Stimulated activated CD8-positive, alpha-beta memory T cell treated with anti-CD3 and anti-CD28 coated beads, Interleukin-2, amount 100 ng/mL, for 1 hour (primary cell): ENCODE measurements at places on chromosomes 16 and 17.

DNA sequence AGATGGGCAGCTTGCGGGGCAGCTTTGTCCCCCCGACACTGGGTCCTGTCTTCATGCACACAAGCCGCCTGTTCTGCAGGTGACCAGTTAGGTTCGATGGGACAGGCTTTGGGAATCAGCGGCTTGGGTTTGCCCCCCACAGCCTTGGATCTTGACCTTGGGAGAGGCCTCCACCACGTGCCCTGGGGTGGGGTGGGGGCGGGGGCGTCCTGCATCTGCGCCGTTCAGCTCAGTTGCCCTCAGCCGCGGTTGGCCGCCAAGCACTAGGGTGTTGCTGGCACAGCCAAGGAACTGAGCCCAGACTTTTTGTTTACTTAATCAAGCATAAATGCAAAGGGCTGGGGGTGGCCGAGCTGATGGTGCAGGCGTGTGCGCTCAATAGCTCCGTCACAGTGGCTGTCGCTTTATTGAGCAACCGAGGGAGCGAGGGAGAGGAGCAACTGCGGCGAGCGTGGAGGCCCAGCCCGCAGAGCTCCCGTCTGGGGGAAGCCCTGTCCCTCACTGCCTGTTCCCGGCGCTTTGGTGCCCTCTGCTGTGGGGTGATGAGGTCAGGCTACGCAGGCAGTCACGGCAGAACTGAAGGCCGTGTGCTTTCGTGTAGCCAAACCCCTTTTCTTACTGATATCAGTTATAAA, 33.9 kb downstream of the JPH3 start:
- peak; percentile 67 for DNase-seq

DNA sequence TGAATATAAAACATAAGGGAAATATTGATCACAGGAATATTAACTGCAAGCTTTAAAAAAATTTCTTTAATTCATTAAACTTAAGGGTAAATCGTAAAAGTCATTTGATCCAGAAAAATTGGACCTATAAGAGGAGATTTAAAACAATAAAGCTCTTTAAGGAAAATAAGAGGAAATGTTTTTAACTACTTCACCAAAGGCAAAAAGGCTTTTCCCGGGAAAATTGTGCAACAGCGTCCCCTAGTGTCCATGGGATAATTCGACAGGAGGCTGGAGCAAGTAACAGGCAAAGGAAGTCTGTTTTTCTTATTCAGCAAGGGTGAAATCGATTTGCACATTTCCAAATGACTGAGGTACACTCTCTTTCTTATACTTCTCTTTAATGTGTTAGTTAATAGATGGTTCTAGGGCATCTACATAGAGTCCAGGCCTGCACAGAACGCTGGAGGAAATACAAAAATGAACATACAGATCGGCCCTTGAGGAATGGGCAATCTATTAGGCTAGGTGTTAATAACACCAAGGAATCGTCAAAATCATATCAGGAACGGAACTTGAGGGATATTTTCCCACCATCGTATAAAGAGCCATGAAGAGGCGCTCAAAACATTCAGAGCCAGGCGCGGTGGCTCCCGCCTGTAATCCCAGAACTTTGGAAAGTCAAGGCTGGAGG, 61.4 kb downstream of the ZNF18 start:
- DNase-seq = no peak

DNA sequence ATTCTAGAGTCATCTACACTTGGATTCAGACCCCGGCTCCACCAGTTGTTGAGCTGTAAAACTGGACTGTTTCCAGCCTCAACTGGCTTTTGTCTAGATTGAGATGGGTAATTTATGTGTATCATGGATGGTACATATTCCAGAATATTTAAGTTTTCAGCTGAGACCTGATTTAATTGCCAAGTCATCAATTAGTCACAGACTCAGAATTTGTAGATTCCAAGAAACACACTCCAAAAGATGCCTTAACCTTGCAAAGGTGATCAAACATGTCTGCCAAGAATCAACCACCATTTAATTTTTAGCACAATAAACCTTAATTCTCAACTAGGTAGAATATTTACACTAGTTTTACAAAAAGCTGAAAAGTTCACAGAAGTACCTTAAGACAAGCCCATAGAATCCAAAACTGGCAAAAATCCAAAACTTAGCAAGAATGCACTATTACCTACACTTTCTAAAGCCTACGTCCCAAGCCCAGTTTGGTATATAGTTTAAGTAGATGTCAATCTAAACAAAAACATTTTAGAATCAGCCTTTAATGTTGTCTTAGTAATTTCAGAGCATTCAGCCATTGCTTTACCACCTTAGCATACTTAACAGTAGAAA, 17.7 kb downstream of the SIAH1 start:
- DNase-seq = no peak

DNA sequence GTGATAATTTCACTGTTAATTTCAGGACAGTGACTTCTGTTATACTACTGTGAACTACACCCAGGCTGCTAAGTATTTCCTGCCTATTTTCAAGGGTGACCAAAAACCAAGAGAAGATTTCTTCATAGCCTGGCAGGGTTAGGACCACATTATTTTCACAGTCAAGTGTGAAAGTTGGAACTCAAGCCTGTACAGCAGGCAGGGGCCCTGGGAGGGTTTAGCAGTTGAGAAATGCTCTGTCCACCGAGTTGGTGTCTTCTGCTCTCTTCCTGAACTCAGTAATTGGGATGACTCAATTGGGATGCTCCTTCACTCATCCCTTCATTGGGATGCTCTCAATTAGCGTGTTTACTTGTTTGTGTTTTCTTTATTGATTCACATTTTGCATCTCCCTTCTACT, 347.3 kb upstream of the CDH11 start:
- DNase-seq = no peak

DNA sequence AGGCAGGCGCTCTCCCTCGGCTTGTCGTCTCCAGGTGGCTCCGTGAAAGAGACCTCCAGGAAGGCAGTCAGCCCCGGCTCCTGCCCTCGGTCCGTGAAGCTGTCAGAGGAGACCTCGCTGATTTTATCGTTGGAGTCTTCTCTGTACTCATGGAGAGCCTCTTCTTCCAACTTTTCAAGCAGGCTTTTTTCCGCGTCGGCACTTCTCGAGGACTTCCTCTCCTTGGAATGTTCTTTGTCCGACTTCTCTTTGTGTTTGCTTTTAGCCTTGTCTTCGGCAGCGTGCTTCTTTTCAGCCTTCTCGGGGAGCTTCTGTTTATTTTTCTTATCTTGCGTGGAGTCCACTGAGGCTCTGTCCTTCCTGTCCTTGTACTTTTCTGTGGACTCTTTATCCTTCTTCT, 65.0 kb downstream of the ZNF778 start:
- DNase-seq = no peak

GRCh38 chr17:80294210-80294609, 33.6 kb downstream of the RNF213 start:
- no peak for DNase-seq

DNA sequence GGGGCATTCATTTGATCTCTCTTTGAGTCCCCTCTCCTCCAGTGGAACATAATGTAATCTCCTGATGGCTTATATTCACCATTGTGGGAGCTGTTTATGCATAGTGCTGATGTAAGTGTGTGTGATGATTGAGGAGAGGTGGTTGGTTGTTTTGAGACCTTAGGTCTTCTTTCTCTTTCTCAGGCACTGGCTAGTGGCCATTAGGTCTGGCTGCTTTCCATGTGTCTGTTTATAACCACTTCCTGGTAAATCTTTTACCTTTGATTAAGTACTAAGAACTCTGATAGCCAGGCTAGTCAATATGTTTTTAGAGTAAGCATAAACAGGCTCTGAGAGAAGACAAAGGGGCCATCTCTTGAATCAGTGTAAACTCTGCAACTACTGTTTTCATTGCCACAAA, 27.9 kb downstream of the VAT1L start:
- DNase-seq = no peak

DNA sequence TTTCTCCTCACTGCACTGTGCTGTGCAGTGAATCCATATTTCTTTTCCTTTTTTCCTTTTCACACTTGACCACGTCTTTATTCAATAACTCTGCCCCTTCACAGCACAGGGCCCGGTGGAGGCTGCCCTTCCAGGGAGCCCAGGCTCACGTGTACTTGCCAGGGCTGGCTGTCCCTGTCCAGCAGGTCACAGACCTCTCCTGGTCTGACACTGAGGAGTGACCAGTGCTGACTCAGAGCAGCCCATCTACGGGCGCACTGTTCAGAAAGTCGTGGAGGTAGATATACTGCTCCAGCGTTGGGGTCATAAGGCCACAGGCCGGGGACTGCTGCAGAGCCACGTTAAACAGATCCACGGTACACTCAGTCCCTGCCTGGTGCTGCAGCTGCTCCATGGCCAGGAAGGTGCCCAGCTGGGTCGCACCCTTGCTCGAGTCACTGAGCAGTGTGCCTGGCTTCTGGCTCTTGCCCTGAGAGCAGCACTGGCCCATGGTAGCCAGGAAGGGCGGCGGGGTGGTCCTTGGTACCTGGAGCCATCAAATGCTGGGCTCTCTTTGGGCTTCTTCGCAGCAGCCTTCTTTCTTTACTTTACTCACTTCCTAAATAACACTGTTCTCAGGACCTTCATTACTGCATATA, 531.7 kb downstream of the CDH13 start:
- DNase-seq = no peak

- no peak for DNase-seq
These were observed 317.1 kb downstream of the PHKB start for GRCh38 chr16:47778106-47778801.

DNA sequence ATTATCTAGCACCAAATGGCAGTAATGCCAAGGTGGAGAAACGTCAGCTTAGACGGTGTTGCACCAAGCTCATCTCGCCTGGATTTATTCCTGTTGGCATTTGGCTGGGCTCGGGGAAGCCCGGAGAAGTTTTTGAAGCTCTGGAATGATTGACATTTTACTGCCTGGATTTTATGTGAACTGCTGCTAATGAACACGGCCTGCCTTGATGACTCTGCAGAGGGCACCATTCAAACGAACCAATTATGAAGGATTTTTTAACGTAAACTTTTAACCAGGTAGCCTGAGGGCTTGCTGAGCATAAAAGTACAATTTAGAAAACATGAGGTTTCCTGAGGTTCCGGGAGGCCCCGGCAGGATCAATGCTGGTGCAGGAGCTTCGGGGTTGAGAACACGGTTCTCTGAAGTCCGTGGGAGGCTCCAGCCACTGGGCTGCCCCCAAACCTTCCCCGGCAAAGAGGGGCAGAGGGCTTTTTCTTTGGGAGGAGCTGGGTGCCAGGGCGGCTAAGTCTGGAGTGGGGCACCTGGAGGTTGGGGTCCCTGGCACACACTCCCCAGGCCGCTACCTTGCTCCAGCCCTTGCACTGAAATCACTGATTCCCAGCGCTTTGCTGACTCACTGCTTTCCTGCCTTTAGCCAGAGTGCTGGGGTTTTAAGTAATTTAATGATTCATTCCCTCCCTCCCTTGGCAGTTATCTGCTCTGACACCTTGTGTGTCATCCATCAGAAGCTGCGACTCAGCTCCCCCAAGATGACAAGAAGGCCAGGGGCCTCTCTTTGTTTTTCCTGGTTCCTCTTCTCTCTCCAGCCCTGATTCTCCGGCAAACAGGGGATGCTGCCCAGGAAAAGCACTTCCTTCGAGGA, 161.2 kb upstream of the IRX3 start:
- DNase-seq = no peak

- peak; percentile 28 for DNase-seq
These were observed at the start of gene RAB26 for GRCh38 chr16:2147981-2148671. Gene RAB26 (plus strand): TSS chr16:2148625. CDS start chr16:2148784, 159 bp downstream.

- no peak for DNase-seq
These were observed 130.8 kb upstream of the RCVRN start for GRCh38 chr17:10035885-10036284.

DNA sequence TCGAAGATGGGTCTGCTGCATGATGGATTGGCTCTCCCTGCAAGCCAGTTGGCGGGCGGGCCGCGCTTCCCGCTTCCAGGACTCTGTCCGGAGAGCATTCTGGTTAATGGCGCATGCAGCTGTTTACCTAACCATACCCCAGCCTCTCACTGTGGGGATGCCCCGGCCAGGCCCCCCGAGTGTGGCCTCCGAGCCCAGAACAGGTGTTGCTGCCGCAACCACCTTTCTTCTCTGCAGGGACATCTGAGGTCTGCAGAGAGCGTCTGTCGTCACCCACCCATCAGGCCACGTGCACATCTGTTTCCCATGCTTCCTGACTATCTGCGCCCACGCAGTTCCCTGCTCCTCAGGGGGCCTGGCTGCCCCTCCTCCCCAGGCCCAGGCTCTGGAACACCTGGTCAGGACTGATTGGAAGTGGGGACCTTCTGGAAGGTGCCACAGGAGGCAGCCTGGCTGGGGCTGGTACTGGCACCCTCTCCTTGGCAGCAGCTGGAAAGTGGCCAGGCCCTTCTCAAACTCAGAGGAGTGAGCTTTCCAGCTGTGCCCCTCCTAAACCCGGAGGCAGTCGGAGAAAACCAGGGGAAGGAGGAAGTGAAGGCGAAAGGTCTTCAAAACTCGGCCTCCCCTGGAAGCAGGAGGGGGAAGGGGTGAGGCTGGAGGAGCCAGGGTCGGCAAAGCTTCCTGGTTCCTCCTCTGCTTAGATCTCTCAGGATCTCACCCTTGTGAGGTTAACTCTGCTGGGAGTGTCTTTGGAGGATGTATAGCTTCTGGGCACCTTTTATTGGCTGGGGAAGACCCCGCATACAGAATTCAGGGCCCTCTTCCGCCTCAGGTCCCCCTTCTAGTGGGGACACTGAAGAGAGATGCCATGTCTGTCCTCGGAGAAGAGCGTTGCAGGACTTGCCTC, 64.5 kb upstream of the CIBAR2 start:
- no peak for DNase-seq

GRCh38 chr17:69567130-69567529, 152.6 kb downstream of the MAP2K6 start:
- DNase-seq = no peak

GRCh38 chr17:21024024-21024423, 18.8 kb downstream of the USP22 start:
- DNase-seq = no peak

DNA sequence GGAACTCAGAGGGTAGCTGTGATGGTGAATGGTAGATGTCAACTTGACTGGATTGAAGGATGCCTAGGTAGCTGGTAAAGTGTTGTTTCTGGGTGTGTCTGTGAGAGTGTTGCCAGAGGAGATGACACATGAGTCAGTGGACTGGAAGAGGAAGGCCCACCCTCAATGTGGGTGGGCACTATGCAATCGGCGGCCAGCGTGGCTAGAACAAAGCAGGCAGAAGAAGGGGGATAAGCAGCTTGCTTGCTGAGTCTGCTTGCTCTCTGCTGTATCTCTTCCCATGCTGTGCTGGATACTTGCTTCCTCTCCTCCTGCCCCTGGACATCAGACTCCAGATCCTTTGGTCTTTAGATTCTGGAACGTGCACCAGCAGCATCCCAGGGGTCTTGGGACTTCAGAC, 128.1 kb downstream of the AIPL1 start:
- no peak for DNase-seq

DNA sequence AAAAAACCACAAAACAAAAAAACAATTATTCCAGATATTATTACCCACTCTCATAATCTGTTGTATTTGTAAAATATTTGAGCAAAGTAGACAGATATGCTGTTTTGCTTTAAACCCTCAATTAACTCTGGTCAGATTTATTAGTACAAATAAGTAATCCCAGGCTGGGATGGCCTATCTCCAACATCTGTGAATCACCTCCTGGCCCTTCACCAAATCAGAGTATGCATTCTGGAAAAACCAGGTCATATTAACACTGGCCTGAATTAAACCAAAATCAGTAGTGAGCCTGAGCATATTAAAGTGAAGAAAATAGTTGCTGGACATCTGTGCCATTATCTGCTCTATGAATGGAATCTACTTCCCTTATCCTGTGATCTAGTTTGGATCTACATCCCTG, 41.0 kb downstream of the STAT3 start:
- no peak for DNase-seq
